ENCODE measurements at places on chromosomes 12 and 14.
A peak's percentile ranks its signal among the peaks of the same experiment; 100 is the strongest.

- DNase-seq, result no peak
These were observed 59.9 kb downstream of the IRF2BPL start for GRCh38 chr14:76968621-76969063.

DNA sequence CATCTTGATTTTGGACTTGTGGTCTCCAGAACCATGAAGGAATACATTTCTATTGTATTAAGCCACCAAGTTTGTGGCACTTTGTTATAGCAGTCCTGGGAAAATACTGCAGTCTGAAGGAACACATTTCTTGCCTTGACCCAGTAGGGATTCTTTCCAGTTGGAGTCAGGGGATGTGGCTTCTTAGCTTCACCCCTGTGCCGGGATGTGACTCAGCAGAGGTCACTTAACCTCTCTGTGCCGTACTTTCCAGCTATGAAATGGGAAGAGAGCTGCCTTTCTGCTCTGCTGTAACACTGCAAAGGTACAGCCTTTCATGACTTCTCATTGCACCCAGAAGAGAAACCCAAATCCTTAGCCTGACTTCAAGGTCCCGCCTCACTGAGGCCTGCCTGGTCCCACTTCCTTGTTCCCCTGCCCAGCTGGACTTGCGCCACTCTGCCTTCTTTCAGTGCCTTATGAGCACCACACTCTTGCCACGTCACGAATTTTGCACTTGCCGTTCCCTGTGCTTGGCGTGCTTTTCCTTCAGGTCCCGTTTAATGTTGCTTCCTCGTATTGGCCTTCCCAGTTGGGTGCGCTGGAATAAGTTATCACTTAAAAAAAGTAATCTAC, 24.2 kb downstream of the CHST11 start:
- no peak for DNase-seq

GRCh38 chr12:46244273-46244915, 24.4 kb downstream of the SLC38A1 start:
- DNase-seq, result no peak

DNA sequence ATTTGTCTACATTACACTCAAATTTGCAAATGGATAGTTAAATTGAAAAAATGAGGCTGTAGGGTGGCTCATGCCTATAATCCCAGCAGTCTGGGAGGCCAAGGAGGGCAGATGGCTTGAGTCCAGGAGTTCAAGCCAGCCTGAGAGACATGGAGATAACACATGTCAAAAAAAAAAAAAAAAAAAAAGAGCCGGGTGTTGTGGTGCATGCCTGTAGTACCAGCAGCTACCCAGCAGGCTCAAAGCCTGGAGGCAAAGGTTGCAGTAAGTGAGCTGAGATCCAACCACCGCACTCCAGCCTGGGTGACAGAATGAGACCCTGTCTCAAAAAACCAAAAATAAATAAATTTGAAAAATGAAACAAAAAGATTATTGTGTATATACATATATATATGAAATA, 119.9 kb upstream of the MGAT4C start:
- no peak for DNase-seq

DNA sequence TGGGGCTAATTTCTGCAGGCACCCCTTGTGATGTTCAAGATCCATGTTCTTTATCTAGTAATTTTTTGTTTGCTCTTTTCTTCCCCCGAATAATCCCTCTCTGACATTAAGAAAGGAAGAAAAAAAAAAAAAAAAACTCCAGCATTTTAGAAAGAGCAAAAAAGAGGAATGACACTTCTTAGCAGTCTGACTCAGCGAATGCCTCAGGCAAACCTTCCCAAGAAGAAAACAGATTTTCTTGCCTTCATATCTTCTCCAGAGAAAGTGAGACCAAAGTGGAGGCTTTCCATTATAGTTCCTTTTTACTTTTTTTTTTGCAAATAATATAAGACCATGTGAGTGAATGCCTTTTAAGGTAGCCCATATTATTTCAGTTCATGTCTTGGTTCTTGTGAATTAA, 479.0 kb upstream of the SYT1 start:
- DNase-seq, result no peak

- DNase-seq, result no peak
These were observed 4.9 kb upstream of the SMAGP start for GRCh38 chr12:51275088-51275487.

- no peak for DNase-seq
These were observed 284.8 kb downstream of the FBXL14 start for GRCh38 chr12:1309613-1310012.

DNA sequence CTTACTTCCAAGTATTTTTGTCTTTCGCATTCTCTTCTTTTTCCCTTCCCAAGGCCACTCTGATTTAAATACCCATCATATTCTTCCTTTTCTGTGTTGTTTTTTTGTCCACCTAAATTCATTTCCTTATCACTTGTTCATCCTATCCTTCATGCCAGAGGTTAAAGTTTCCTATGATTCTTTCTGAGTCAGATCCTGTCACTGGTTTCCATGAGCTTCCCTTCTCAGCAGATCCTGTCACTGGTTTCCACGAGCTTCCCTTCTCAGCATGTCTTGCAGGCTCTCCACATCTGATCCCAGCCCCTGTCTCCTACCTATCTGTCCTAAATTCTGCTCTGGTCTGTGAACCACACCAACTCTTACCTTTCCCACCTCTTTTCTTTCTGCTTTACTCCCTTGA, 311.8 kb upstream of the RGS6 start:
- DNase-seq, result no peak

DNA sequence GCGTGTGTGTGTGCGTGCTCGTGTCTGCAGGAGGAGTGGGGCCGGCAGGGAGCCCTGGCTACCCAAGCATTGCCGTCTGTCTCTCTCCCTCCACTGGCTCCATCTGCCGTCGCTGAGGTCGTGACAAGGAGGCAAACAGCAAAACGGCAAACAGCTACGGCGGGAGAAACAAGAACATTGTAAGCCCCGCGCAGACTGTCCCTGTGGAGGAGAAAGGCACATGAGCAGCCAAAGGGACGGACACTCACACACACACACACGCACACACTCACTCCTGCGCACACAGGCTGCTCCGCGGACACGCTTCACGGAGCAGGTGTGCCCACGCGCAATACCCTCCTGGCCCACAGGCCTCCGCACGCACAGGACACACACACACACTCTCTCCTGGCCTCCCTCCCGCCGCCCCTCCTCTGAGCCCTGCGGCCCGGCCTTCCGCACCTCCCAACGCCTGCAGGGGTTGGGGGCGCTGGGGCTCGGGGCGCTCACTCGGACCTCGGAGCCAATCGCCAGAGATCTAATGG, 905 bp downstream of the CISTR start:
- DNase-seq, result no peak

DNA sequence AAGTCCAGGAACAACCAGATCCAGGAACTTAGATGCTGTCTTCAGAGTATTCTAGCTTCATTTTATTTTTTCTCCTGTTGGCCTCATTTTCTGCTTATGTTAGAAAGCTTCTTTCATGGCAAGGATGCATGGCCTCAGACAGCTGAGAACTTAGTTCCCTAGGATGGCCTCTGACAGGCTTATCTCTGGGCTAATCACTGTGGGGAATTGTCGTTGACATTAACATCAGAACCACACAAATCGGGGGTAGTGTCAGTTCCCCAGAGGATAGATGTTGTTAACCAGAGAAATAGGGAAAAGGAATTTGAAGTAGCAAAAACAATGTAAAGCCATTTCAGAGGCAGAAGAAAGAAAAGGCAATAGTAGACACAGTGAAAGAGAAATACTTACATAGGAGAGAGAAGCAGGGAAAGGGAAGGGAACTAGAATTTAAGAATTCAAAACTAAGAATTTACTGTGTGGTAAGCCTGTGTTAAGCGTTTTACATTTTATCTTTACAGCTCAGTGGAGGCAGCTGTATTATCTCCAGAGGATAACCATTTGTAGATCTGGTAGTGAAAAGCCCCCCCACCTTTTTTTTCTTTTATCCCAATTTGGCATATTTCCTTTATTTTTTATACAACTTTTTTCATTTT, 21.8 kb downstream of the FUT8 start:
- no peak for DNase-seq

DNA sequence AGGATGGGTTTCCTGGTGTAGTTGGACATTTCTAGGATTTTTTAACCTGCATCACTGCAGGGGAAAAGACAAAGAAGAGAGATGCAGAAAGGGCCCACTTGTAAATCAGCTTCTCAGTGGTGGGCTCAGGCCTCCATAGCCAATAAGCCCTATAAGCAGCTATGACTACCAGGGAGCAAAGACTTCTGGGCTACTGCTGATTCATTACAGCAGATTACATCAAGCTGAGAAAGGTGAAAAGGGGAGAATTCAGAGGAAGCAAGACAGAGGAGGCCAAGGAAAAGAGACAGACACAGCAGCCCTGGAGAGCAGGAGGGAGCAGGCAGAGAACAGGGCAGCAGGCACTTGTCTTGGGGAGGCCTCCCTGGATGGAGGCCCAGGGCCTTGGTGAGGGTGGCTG, 95.2 kb downstream of the KCNA5 start:
- no peak for DNase-seq

GRCh38 chr12:76920172-76921099, 41.6 kb upstream of the CSRP2 start:
- DNase-seq, result no peak

DNA sequence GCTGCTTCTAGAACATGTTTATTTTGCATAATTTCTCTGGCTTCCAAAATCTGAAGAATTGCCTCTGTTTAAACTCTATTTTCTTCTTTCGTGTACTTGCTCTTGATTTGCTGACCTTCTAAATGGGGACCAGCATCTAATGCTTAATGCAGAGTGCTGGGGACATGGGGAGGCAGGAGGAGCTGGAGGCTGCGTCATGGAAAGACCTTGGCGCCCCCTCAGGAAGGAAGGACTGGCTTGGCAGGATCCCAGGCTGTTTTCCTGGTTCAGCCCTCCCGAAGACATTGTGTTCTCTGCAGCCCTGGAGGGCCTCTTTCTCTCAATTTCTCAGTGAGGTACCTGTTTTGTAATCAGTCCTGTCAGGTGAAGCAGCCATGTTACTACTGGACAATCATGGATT, 5.5 kb downstream of the PRKCH start:
- peak; percentile 69 for DNase-seq

DNA sequence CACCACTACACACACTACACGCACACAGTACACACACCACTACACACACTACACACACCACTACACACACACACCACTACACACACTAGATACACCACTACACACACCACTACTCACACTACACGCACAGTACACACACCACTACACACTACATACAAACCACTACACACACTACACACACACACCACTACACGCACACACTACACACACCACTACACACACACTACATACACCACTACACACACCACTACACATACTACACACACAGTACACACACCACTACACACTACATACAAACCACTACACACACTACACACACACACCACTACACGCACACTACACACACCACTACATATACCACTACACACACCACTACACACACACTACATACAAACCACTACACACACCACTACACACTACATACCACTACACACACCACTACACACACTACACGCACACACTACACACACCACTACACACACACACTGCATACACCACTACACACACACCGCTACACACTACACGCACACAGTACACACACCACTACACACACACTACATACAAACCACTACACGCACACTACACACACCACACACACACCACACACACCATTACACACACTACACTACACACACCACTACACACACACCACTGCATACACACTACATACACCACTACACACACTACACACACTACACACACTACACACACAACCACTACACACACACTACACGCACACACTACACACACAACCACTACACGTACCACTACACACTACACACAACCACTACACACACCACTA, 11.7 kb downstream of the NOC4L start:
- no peak for DNase-seq

GRCh38 chr12:20950248-20950647, 139.7 kb downstream of the SLCO1B3 start:
- DNase-seq, result no peak

GRCh38 chr12:69779928-69780327, 41.3 kb downstream of the RAB3IP start:
- DNase-seq, result no peak

DNA sequence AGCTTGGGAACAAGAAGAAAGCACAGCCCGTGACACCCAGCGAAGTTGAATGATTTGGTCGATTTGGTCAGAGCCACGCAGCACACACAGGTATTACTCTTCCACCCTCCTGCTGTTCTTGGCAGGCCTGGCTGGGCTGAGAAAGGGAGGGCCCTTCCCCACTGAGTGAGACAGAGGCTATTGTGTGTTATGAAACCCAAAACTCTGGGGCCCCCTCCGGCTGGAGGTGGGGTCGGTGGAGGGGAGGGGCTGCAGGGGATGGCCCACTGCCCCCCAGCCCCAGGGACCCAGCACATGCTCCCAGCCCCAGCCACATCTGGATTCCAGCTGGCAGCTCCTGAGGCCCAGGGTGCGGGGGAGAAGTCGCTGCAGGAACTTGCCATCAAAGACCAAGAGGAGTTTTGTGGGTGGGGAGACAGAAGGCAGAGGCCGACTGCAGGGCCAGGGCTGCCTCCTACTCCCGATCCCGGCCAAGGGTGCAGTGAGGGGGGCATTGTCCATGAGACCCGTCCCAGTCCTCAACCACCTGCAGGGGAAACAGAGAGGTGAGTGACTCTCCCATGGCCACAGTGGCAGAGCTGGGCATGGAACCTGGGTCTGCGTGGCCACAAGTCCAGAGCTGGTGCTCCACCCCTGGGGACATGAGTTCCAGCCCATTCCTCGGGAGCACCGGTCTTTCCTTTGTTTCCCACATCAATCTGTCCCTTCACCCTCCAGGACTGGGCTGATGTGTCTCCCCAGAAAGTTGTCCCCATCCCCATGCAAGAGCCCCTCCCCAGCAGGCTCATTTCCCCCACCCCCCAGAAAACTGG, 8.7 kb downstream of the TMEM119 start:
- DNase-seq, result no peak

GRCh38 chr14:80003138-80003537, 208.2 kb downstream of the DIO2 start:
- DNase-seq, result no peak

- no peak for DNase-seq
These were observed 210.4 kb downstream of the KIF26A start for GRCh38 chr14:104348741-104349140.

- no peak for DNase-seq
These were observed 9.3 kb upstream of the TMEM121 start for GRCh38 chr14:105517096-105517495.

DNA sequence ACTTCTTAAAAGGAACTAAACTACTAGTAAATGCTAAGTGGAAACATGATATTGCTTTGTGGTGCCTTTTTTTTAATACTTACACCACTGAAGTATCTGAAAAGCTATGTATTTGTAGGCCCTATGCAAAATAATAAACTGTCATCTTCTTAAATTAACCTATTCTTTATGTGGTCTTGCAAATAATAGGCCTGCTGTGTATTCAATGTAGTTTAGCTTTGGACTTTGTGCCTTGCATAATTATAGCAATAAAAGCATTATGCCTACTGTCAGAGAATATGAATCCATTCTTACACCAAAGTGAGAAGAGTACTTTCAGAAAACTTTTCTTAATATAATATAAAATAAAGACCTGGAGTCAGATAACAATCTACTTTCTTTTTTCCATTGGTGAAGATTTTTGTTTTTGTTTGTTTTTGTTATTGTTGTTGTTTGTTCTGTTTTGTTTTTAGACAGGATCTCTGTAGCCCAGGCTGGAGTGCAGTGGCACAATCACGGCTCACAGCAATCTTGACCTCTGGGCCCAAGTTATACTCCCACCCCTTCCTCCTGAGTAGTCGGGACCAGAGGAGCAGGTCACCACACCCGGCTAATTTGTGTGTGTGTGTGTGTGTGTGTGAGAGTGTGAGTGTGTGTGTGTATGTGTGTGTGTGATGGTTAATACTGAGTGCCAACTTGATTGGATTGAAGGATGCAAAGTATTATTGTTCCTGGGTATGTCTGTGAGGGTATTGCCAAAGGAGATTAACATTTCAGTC, 213.8 kb downstream of the SLC6A15 start:
- no peak for DNase-seq

GRCh38 chr14:104875811-104876210, 10.7 kb downstream of the CEP170B start:
- no peak for DNase-seq
